ENCODE measurements at places on chromosomes 6 and 20. TPM values are rescaled to one million over a fixed set of nuclear protein-coding genes. Genes with fewer than 3 reads are reported as not detected.

GRCh38 chr20:61660559-61660958 lies 405.1 kb downstream of the TAF4 start:
- peak; percentile 47 for DNase-seq

DNA sequence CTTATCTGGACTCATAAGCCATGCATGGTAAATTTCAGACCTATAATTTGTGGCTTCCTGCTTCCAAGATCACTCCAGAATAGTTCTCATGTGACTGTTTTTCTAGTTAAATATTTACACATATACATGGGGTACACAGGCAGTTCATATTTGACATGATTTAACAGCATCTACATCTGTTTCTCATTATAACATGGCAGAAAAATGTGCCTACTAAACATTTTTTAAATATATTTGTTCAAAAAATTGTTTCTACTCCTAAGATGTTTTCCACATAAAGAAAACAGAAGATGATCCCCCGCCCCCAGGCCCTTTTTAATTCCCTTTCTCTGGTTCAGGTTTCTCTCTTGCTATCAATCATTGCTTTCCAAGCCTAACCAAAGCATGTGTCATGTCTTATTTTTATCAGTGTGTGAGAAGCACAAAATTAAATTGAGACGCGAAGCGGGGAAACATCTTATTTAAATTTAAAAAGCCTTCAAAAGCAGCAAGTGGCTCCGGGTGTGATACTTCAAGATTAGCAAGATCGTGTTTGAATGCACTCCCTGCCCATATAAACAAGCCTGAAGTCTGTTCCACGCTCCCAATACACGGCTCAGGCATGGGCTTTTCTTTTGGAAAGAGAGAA lies 37.3 kb downstream of the IPCEF1 start:
- no peak for DNase-seq

DNA sequence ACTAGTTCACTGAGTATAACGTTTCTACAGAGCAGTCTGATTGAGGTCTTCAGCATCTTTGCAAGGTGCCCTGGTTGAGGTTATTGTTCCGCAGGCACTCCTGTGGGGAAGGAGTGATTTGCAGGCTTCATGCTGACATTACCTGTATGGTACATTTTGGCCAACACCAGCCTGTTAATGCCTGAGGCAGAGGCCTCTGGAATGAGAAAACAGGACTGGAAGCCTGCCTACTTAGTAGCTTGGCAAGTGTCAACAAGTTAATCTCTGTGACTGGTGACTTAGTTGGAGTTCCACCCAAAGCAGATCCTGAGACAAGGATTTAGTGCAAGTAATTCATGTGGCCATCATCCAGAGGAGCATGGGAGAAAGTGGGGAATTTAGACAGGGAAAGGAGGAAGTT lies 24.6 kb downstream of the MAS1 start:
- DNase-seq: no peak

DNA sequence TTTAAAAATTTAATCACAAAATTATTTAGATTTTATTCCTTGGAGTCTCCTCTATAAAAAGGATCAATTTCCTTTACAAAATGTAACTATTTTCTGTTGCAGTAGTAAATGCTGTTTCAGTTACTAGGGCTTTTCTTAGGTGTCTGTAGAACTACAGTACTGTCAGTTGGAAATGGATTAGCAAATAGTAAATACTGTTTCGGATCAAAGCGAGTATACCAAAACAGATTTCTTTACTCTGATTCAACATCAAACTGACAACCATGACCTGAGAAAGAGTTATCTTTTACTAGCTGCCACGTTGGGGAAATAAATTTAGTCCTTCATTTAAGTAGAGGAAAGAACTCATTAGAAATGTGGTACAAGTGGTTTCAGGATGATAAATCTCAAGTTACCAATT lies 172.5 kb downstream of the HS3ST5 start:
- no peak for DNase-seq

DNA sequence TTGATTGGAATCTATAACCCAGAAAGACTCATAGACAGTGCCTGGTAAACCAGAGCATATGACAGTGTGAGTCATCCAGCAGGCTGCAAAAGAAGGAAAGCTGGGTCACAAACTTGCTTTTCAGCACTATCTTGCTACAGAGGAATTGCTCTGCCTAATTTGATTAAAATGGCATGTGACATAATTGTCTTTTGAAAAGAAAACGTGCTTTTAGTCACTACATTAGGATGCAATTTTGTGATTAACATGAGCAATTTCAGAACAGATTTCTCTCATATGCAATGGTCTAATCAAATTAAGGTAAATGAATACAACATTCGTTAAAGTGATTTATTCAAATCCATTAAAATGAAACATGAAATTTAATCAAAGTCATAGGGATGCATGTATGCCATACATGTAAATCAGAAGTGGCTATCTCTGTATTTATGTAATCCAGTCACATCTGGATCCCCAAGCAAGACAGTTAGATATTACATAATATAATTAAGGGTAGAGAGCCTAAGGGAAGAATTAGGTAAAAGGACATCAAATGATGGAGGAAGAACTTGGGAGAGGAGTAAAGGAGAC lies 400.0 kb upstream of the HTR1E start:
- DNase-seq: no peak

DNA sequence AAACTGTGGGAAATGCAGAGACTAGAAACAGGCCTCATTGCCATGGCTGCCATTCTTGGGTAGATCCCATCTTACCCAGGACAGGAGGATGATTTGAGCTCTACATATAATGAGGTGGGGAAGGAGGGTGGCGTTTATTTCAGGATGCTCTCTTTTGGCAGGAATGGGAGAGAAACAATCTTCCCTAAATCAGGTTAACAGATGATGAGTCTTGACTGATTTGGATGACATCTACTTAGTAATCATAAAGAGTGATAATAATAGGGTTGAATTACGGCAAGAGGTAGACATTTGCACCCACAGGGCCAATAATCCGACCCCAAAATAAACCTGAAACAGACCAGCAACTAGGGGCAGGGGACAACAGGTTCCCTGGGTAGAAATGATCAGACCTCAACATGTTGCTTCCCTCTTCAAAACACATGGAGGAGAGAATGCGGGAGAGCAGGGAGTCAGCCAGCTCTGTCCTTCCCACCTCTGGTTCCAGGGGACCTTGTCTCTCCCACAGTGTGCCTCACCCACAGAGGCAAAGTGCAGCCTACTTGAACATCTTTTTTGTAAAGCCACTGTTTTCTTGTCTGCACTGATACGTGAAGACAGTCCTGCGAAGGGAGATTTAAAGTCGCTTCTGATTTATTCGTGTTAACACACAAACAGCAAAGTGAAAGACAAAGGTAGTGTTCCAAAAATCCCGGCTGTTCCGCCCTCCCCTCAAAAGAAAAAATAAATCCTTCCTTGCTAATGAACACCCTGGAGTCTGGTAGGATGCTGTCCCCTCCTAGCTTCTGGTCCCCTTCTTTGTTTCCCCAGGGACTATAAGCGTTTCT lies 3.9 kb downstream of the FOXQ1 start:
- DNase-seq: peak; percentile 54

DNA sequence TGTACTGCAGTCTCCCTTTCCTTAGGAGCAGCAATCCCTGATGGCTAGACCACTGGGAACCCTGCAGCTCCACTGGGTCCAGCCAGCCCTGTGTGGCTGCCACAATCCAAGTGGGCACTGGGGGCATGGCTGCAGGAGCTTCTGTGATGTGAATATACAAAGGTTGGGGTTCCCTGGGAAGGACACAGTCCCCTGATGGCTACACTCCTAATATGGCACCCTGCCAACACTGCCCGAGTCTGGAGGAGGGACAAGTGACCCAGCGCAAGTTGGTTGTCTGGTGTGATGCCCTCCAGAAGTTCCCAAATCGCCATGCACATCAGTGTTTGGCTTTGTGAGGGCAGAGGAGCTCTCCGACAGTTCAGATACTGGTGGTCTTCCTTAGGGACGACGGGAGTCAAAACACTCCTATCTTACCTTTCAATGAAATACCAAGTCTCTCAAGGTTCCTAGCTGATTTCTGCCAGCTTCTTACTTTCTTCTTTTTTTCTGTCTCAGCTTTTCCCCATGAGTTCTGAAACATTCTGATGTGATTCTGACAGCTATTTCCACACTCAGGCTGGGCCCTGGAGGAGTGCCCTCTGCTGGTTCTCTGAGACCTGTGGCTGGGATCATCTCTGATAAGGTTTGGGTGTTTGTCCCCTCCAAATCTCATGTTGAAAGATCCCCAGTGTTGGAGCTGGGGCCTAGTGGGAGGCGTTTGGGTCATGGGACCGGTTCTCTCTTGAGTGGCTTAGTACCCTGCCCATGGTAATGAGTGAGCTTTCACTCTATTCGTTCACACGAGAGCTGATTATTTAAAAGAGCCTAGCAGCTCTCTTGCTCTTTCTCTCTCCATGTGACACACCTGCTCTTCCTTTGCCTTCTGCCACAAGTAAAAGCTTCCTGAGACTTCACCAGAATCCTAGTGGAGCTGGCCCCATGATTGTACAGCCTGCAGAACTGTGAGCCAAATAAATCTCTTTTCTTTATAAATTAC lies 15.5 kb upstream of the ZFP57 start:
- DNase-seq: peak; percentile 75

GRCh38 chr6:162336359-162336758 lies 391.2 kb downstream of the PRKN start:
- no peak for DNase-seq

DNA sequence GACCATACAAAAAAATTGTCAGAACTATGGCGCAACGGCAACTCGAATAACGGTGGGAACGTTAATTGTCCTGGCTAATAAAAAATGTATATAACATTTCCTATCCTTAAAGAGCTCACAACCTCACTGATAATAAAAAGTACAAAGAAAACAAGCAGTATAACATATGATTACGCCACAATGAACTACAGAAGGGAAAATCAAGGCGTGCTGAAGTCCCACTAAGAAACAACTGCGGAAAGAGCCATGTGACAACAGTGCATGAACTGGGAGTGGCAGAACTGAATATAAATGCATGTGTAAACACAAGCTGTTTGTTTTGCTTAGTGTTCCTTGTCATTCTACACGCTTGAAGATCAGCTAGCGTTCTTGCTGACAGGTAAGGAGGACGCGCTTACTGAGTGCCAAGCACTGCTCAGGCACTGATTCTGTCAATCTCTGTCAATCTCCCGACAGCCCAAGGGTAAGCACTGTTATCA lies 466 bp upstream of the PSMB1 start:
- peak; percentile 38 for DNase-seq

- DNase-seq: peak; percentile 43
These were observed 56.3 kb upstream of the ANKEF1 start for GRCh38 chr20:9978397-9979004.

GRCh38 chr6:3822747-3823445 lies 26.3 kb upstream of the FAM50B start:
- DNase-seq: no peak

DNA sequence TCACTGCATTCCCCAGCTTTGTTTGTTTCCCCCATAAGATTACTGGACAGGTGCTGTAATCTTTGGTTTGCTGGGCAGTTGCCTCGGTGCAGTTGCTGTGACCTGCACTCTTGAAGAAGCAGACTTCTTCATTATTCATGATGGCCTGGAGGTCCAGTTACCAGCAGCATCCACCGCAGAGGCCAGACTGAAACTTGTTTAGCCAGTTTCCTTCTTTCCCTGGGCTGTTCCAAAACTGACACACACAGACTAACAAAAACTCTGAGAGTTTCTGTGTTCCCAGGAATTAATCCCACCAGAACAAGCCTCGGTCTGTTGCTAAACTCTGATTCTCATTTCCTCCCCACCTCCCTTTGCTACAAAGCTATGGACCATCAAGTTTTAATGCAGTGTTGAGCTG lies 144.1 kb downstream of the QRSL1 start:
- DNase-seq: no peak

The GPX5 gene
- not detected for total RNA-seq

- DNase-seq: no peak
These were observed 9.7 kb downstream of the MAPRE1 start for GRCh38 chr20:32829311-32830005.

- DNase-seq: no peak
These were observed 262.4 kb upstream of the AGPAT4 start for GRCh38 chr6:161536224-161536630.

DNA sequence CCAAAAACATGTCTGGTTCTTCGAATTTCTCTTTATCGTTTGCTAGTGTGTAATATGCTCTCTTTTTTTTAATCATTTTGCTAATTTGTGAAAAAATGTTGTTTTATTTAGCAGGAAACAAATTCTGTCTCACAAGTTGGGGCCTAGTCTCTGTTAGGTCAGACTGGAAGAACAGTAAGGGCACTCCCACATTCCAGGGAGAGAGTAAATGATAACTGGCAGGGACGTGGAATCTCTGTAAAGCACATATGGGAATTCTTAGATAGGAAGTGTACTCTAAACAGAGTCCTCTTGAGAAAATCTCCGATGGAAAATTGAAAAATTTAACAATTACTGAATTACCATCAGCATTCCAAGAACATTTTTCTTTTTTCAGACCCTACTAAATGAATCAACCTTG lies 16.4 kb upstream of the CCDC28A start:
- DNase-seq: no peak

GRCh38 chr20:62590309-62591121 lies 51.8 kb upstream of the SLCO4A1 start:
- DNase-seq: no peak

The LBP gene
- 0.33 TPM for total RNA-seq

GRCh38 chr20:51026269-51026668 lies 3.4 kb upstream of the KCNG1 start:
- no peak for DNase-seq

- no peak for DNase-seq
These were observed 8.2 kb downstream of the CDH26 start for GRCh38 chr20:59966428-59966827.

The FUT9 gene
- 0.18 TPM for total RNA-seq

The LTA gene
- not detected for total RNA-seq

The OR11A1 gene
- total RNA-seq: not detected

The FHL5 gene
- not detected for total RNA-seq

GRCh38 chr6:161396539-161396938 lies 122.7 kb upstream of the AGPAT4 start:
- no peak for DNase-seq

The PI16 gene
- not detected for total RNA-seq

DNA sequence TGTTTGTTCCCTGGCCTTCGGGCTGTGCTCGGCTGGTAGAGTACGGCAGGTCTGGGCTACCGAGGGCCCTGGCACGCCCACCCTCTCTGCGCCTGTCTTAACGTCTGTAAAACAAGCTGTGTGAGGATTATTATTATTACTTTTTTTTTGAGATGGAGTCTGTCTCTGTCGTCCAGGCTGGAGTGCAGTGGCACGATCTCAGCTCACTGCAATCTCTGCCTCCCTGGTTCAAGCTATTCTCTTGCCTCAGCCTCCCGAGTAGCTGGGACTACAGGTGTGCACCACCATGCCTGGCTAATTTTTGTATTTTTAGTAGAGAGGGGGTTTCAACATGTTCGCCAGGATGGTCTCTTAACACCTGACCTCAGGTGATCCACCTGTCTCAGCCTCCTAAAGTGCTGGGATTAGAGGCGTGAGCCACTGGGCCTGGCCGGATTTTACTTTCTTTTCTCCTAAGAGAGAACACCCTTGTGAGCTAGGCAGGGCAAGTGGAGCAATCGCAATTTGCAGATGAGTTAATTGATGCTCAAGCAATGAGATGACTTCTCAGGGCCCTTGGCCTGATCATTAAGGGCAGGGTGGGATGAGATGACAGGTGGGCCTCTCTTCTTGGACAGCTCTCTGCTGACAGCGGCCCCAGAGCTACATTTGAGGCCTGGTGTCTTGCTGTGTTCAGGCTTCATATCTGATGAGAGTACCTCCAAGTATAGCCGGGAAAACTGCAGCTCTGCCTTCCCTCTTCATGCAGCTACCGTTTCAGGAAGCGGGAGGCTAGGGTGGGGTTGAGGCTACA lies 859 bp upstream of the SMIM29 start:
- DNase-seq: no peak

- peak; percentile 87 for DNase-seq
These were observed 1.0 kb downstream of the CALHM6 start for GRCh38 chr6:116461932-116462885.

Measured in H7 (cell line).